Non-pigmented ciliary epithelial cell (primary cell): ENCODE measurements at places on chromosomes 4 and X.

DNA sequence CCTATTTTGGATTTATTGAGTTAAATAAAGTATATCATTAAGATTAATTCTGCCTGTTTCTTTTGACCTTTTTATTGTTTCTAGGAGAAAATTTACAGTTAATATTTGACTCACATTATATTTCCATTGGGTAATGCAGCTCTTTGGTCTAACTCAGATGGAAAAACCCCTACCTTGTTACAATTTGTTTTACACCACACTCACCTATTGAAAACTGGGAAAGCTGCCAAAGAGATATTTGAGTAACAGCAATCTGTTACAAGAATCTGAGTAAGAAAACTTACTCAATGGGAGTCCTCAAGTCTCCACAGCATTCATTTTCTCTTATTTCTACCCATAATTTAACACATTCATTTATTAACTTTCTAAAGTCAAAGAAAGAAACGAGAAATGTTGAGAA is 108.0 kb upstream of the TLL1 start:
- no peak for DNase-seq

- peak; percentile 83 for DNase-seq
These were observed 84.1 kb downstream of the TMEM164 start for GRCh38 chrX:110086916-110087484.

GRCh38 chrX:97845451-97845850 is 961.7 kb downstream of the RPA4 start:
- DNase-seq: no peak

- no peak for DNase-seq
These were observed 83.7 kb downstream of the ACOX3 start for GRCh38 chr4:8356856-8357255.

GRCh38 chr4:124123181-124123580 is 589.4 kb downstream of the ANKRD50 start:
- peak; percentile 32 for DNase-seq

DNA sequence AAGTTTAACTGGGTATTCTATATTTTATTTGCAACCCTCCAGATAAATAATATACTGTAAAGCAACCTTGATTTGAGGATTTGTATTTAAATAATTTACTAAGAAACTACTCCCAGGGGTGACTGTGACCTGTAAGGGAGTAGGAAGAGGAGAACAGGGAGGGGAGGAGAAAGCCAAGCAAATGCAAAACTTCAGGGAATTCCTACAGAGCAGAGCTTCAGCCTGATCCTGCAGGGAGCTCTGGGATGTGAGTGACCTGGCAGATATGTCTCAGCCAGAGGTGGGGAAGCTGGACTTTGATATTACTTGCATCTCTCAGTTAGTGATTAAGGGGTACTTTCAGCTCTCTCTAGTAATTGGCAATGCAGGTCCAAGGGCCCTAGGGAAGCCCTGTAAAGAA is 302.0 kb downstream of the FRMPD4 start:
- DNase-seq: no peak

GRCh38 chrX:39772057-39772832 is 325.5 kb downstream of the BCOR start:
- no peak for DNase-seq

DNA sequence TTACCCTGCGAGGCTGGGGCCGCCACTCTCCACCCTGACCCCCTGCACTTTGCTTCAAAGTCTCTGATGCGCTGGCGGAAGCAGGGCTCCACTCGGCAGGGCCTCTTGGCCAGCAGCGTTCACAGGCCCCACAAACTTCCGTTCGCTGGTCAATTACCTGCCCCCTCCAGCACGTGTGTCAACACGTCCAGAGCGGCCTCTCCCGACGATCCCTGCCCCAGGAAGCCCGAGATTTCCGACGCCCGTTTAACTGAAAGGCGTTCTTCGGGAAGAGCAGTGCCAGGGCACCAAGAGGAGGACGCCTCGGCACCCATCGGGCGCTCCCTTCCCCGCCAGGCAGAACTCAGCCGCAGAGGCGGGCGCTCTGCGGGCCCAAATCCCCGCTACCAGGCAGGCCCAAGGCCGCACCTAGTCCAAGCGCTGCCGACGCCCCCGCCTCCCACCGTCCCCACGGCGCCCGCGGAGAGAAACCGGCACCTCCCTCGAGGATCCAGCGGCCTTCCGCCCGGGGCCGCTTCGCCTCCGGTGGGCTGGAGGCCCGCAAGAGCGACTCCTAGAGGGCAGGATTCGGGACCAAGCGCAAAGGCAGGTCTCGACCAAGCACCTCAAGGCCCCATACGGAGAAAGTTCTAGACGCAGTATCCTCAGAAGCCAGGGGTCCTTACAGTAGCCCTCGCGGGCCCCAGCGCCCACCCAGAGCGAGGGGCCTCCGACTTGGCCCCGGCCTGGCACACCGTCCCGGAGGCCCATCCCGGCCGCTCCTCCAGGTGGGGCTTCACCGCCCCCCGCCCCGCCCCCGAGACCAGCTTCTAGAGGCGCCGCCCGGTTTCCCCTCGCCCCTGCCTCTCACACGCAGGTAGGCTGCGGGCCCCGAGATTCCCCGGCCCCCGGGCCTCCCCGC is 586 bp downstream of the BCAP31 start:
- DNase-seq: no peak

DNA sequence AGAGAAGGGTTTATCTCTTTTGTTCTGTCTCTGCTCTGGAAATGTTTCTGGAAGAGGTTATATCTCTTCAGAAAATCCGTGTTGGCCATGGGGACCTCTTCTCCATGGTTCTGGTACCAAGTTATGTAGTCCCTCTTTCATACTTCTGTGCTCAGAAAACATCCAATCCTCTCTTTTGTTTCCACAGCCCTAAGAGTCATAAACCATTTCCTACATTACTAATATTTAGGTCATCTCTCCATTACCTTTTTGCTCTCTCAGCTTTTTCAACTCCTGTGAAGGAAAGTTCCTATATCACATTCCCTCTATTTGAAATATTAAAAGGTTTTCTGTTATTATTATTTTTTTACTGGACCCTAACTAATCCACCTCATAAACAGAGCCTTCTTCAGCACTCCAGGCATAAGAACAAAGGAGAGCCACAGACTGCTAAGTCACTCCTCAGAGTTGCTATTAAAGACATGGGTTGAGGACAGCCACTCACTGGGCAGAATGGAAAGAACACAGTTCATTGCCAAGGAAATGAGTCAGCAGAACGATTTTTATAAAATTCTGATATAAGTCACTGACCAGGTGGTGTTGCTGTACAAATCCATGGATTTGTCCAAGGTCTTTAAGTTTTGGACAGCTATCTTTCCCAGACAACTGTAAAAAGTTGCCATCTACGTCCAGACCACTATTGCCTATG is 122.4 kb upstream of the NPY2R start:
- peak; percentile 9 for DNase-seq
